ENCODE measurements at places on chromosomes 4 and X. TPM values are rescaled to one million over a fixed set of nuclear protein-coding genes. Genes with fewer than 3 reads are reported as not detected.
A peak's percentile ranks its signal among the peaks of the same experiment; 100 is the strongest.

DNA sequence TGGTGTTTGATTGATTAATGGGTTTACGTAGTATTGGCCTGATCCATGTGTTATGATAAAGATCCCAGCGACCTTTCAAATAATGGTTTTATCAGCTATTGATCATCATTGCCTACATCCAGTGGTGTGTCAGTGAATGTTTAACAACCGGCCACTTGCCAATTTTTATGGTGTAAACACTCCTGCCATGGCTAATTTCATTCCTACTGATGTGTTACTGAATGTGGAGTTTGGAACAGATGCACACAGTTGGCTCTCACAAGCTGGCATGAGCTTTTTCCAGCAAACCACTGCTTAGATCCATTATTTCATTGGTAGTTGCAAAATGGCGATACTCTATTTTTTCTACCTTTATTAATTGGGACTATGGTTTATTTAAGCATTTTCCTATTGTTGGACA, 139.9 kb downstream of the REPS2 start:
- no peak for ATAC-seq

DNA sequence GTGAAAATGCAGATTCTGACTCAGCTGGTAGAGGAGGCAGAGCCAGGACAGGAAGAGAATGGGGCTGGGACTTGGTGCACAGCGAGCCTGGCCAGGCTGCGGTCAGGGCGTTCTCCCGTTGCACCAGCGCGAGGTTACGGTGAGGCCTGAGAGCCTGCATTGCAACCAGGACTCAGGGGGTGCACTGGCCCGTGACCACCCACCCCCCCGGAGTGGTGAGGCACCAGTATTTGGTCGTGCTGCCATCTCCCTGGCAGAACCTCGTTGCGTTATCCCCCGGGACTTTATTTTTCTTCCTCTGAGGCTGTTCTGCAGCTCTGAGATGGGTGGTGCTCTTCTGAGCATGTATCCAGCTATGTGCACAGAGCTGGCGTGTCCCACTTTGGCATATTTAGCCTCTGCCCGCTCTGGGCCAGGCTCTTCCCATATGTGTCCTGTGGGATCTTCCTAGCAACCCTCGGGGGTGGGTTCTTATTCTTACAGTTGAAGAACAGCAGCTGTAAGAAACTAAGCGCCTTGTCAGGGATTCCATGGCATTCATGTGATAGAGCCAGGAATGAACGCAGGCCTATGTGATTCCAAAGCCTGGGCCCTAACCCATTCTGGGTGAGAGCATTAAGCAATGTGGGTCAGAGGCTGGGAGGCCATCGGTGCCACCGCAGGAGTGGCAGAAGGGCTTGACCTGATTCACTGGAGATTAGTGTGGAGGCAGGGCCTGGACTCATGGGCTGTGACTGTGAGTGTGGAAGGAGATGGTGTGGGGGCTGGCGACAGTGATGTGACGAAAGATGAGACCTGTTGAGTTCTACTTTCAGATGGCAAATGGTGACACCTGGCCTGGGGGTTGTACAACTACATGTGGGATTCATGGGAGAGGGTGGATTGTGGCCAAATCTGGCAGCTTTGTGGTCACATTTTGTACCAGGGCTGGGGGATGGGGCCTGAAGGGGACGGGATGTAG, 3.1 kb downstream of the TADA2B start:
- no peak for ATAC-seq

- ATAC-seq: peak; percentile 22
These were observed 193.5 kb upstream of the C1QTNF7 start for GRCh38 chr4:15234116-15234855.

DNA sequence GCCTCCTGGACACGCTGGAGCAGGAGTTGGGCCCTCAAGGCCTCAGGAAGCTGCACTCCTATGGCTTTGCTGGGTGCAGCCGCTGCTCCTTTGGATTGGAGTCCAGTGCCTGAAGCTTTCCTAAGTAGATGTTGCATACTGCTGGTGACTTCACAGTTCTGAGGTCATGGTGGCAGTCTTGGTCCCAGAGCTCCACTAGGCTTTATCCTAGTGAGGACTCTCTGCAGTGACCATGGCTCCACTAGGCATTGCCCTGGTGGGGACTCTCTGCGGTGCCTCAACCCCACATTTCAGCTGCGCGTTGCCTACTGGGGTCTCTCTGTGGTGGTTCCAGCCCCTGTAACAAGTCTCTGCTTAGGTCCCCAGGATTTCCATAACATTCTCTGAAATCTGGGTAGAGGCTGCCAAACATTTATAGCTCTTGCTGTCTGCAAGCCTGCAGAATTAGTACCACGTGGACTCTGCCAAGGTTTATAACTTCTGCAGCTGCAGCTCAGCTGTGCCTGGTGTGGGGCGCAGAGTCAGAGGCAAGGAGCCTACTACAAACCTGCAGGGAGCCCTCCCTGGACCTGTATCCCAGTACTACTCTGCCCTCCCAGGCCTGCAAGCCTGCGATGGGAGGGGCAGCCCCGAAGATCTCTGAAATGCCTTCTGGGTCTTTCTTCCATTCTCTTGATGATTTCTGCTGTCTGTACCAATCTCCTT, 46.0 kb upstream of the NFKB1 start:
- ATAC-seq: no peak

DNA sequence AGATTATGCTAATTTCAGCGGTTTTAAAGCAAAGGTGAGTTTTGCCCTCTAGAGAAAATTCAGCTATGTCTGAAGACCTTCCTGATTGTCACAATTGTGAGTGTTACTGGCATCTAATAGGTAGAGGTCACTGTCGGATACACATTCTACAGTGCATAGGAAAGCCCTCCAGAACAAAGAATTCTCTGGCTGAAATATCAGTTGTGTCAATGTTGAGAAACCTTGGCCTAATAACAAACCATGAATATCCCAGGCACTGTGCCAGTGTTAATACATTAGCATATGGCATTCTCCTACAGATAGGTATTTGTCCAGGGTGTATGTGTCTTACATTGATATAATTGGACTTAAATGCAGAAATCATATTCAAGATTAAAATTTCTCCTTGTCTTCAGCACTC, 294.3 kb downstream of the FSTL5 start:
- no peak for ATAC-seq

DNA sequence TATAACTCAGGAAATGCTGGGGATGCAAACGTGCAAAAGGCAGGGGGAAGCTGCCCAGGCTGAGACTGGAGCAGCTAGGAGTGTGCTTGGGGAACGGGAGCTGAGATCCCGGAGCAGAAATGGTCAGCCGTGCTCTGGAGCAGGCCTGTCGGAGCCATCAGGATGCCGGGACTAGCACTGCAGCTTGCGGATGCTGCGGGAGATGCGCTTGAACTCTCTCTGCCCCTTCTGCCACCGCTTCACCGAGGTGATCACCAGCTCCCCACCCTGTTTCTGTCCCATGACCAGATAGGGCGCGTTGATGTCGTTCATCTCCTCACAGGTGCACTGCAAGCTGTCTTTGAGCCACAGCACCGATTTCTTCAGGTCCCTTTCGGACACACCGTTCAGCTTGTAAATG, 7.6 kb downstream of the SFRP2 start:
- no peak for ATAC-seq

- ATAC-seq: no peak
These were observed 24.1 kb upstream of the MTM1 start for GRCh38 chrX:150544222-150544787.

GRCh38 chr4:73603854-73604584, 16.2 kb downstream of the RASSF6 start:
- no peak for ATAC-seq

- no peak for ATAC-seq
These were observed 144.0 kb upstream of the NAP1L5 start for GRCh38 chr4:88841635-88842034.

DNA sequence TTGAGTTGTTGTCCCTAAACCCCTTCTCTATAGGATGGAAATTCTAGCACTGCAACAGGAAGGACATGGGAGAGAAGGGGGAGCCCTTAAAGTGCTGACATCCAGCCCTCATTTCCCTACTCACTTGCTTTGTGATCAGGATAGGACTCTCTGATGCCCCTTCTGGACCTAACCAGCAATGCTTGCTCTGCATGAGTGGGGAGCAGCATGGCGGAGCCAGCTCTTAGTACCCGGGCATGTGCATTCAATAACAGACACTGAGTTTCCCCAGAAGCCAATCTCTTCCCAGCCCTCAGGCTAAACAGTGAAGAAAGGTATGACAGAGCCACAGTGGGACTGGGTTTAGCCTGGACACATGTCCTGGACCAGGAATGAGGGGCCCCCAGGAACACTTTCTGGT, 14.0 kb downstream of the SOD3 start:
- no peak for ATAC-seq

DNA sequence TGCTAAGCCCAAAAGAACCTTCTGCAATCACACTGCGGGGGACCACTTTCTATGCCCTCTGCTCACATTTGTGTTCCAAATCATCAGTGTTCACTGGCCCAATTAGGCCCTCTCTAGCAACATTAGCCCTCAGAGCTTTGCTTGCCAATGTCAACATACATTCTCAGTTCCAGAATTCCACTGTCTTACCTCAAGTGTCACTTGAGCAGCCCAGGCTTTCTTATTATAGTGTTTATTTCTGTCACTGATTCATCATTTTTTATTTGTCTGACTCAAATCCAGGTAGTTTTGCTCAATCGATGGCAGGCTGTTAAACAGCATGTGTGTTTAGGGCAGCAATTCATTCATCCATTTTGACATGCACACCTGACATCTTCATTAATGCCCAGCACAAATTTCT, 291.2 kb downstream of the TEX13A start:
- ATAC-seq: no peak

- ATAC-seq: no peak
These were observed 45.0 kb downstream of the TMEM165 start for GRCh38 chr4:55440786-55441185.

FGA gene
- not detected for total RNA-seq

SPANXN4 gene
- not detected for total RNA-seq

FRMPD4 gene
- 0.31 TPM for total RNA-seq

DCX gene
- total RNA-seq: not detected

HTT-AS gene
- total RNA-seq: not detected

FATE1 gene
- not detected for total RNA-seq

MAGEA11 gene
- total RNA-seq: not detected
